ENCODE measurements at places on chromosomes 6 and 20.

- DNase-seq: no peak
Measured at GRCh38 chr6:46876126-46876525, 45.6 kb downstream of the ADGRF5 start.

- DNase-seq: peak; percentile 64
Measured at GRCh38 chr20:53579581-53580375, 13.9 kb downstream of the ZNF217 start.

GRCh38 chr20:50283922-50284810 is 93.5 kb downstream of the CEBPB start:
- DNase-seq: peak; percentile 94

- DNase-seq: no peak
Measured at GRCh38 chr6:129748901-129749748, 39.1 kb upstream of the ARHGAP18 start.

GRCh38 chr20:32535316-32535952 is 49.7 kb downstream of the NOL4L start:
- DNase-seq: no peak
